Fibroblast of skin of right biceps (primary cell): ENCODE measurements at places on chromosomes 11 and 22.

DNA sequence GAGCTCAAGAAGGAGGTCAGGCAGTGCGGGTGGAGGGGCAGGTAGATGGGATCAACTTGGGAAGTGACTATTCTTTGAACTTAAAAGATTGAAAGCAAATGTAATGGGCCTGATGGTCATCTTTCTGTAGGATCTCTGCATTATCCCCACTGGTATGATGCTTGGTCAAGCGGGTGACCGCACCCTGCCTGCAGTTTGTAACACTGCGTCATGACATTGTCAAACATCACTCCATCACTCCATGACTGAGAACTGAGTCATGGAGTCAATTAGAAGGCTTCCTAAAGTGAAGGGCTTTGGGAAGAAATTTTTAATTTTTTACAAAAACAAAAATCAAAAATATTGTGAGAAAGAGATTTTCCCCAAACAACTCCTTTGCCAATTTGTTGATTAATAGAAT lies 62.4 kb upstream of the BMAL1 start:
- peak; percentile 89 for DNase-seq

DNA sequence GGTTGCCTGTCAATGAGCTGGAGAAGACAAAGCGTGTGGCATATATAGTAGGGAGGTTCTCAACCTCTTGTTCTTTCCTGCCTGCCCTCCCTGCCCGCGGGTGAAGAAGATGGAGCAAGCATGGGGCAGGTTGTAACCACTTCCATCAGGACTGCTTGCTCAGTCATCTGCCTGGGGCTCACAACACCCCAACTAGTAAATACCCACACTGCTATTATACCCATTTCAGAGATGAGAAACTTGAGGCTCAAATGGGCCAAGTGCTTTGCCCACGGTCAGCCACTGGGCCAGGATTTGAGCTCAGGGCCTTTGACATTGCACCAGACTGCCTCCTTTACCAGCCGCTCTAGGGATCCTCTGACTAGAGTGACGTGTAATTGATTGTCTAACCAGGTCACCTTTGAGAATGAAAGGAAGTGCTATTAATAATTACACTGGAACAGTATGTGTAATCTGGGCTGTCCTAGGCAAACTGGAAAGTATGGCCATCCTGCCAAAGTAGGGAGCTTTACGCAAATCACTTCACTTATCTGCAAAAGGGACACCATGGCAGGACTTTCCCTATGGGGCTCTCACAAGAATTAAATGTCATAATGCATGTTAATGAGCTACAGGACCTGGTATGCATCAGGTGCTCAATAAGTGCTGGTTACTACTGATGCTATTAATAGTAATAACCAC lies 2.8 kb upstream of the CDC42EP1 start:
- DNase-seq = no peak

GRCh38 chr22:46756097-46756496 lies 6.4 kb upstream of the TBC1D22A start:
- DNase-seq = no peak

DNA sequence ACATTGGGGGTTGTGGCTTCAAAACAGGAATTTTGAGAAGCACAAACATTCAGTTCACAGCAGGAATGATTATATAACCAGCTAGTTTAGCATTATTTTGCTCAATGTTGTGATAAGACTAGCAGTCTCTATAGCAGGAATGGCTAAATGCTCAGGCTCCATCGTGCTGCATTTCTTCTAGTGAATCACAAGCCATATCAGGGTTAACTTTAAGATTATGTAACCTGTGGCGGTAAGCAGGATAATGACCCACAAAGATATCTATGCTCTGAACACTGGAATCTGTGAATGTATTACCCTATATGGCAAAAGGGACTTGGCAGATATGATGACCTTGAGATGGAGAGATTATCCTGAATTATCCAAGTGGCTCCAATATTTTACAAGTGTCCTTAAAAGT lies 14.8 kb downstream of the FSHB start:
- peak; percentile 38 for DNase-seq

DNA sequence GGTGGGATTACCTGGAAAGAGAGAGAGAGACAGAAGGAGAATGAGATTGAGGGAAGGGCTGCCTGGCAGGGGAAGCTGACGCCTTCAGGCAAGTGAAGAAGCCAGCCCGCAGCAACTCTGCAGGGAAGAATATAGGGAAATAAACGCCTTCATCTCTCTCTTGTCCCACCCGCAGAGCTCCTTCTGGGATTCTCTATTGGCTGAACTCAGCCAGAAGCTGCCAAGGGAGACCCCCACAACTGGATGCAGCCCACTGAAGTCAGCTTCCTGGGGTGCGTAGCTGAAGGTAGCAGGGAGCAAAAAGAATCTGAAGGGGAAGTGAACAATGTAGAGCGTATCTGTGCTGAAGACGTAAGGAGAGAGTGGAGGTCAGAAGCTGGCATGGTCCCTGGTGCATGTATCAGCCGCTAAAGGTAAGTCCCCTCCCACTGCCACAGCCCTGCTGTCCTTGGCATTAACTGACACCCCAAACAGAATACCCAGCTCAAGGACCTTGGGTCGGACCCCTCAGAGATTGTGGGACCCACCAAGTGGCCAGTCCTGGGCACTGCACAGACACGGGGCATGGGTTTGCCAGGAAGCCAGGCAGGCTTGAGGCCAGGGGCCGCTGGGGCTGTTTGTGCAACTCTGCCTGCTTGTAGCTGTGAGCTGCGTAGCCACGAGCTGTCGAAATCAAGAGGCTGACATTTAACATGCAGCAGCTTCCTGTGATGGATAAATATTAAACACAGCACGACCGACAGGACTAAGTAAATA lies 469.9 kb downstream of the MN1 start:
- peak; percentile 61 for DNase-seq

DNA sequence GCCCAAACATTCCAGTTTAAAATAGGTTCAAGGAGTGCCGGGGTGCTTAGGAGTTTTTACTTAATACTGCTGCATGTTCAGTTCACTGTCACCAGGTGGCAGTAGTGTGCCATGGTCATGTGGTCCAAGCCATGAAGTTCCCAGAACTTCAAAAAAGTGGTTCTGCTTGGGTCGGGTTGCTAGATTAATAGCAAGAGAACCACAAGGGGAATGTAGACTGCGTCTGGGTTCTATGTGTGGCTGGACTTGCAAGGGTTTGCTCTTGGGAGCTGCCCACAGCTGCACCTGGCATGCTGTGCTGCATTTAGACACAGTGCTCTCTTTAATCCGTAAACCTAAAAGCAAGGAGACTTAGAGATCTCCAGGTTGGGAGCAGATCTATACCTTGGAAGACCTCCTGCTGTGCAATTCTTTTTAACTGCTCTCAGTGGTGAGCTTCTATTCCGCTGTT lies 6.5 kb upstream of the SPON1 start:
- peak; percentile 49 for DNase-seq

DNA sequence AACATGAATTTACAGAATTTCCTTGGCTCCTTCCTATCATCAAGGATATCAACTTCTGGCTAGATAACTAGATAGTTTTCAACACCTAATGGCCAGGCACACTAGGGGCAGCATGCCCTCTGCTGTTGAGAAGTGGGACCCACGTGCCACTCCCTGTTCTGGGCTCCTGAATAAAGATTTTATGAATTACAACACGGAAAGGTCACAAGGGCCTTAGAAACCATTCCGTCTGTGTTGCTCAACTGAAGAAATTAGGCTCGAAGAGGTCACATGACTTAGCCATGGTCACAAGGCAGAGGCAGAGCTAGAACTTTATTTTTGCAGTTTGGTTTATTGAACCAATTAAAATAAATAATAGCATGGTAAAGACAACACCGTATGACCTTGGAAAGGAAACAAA lies 36.0 kb downstream of the PRCP start:
- DNase-seq = peak; percentile 24
